Diencephalon (tissue), 1 donor: ENCODE measurements at places on chromosomes 6 and 20. TPM values are rescaled to one million over a fixed set of nuclear protein-coding genes. Genes with fewer than 3 reads are reported as not detected.

Gene PRR18
- 2.5 TPM for total RNA-seq

Gene ANGPT4
- 0.23 TPM for total RNA-seq

Gene GSTA3
- total RNA-seq = 0.69 TPM

Gene MAP3K7
- total RNA-seq = 45.4 TPM

Gene SYCP2
- total RNA-seq = 4.2 TPM

Gene NDRG3
- total RNA-seq = 77.5 TPM

Gene ANKS1A
- 30.9 TPM for total RNA-seq

Gene WFDC10B
- not detected for total RNA-seq

Gene CLPSL1
- total RNA-seq = not detected

Gene SLC24A3
- total RNA-seq = 50.5 TPM

Gene PHACTR1
- total RNA-seq = 54.7 TPM

Gene TFAP2C
- under 0.01 TPM for total RNA-seq

Gene RFX6
- total RNA-seq = not detected

Gene FAM217A
- total RNA-seq = not detected

Gene LHFPL5
- 2.1 TPM for total RNA-seq

Gene CYP39A1
- 3.7 TPM for total RNA-seq

Gene MCHR2
- total RNA-seq = 1.6 TPM

Gene SLC52A3
- total RNA-seq = 0.46 TPM

Gene SEMG1
- total RNA-seq = not detected

Gene AKAP12
- total RNA-seq = 120 TPM

Gene JARID2
- 21.7 TPM for total RNA-seq

Gene FOXQ1
- 2.8 TPM for total RNA-seq

Gene HLA-F
- total RNA-seq = 0.92 TPM

Gene BCAS4
- 17.8 TPM for total RNA-seq

Gene GTPBP2
- 30.9 TPM for total RNA-seq

Gene ZNF341
- 2.3 TPM for total RNA-seq

Gene SLC17A9
- total RNA-seq = 0.23 TPM

Gene NT5E
- 14.5 TPM for total RNA-seq

Gene SLC32A1
- 34.4 TPM for total RNA-seq

Gene PACSIN1
- total RNA-seq = 13.6 TPM
